ENCODE measurements at places on chromosomes 7 and 10.
A peak's percentile ranks its signal among the peaks of the same experiment; 100 is the strongest.

GRCh38 chr7:110170841-110171240, 920.1 kb upstream of the LRRN3 start:
- no peak for DNase-seq

GRCh38 chr10:60374836-60375235, 14.8 kb downstream of the ANK3 start:
- DNase-seq, result no peak

- DNase-seq, result no peak
These were observed 120.3 kb downstream of the NRP1 start for GRCh38 chr10:33214174-33214573.

GRCh38 chr10:98086837-98087708, 47.4 kb upstream of the R3HCC1L start:
- no peak for DNase-seq

DNA sequence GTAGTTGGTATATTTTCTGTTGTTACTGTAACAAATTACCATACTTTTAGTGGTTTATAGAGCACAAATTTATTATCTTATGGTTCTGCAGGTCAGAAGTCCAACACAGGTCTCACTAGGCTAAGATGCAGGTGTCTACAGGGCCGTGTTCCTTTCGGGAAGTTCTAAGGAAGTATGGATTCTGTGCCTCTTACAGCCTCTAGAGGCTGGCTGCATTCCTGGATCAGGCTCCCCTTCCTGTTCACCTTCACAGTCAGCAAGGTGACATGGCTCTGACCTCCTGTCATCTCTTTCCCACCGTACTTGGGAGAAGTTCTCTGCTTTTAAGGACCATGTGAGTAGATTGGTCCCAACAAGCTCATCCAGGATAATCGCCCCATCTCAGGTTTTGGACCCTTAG, 37.3 kb downstream of the BMPR1A start:
- no peak for DNase-seq

GRCh38 chr7:157497744-157498651, 161.2 kb downstream of the DNAJB6 start:
- DNase-seq, result peak; percentile 14

- DNase-seq, result no peak
These were observed 25.6 kb downstream of the STYXL1 start for GRCh38 chr7:76022026-76022780.

DNA sequence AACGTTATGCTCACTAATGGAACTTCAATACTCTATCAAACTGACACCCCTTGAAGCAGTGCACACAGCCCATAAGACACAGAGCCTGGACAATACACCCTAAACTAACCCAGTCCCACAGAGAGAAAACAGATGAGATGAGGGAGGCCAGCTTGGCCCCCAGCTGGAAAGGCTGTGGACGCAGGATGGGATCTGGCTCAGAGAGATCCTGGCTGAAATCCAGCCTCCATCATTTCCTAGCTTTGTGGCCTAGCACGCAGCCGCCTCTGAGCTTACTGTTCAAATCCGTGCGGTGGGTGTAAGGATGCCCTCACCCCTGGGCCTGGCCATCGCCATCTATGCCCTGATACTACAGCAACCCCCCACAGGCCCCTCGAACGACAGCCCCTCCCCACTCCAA, 32.7 kb downstream of the SNX8 start:
- no peak for DNase-seq

GRCh38 chr10:11024596-11024995, 6.9 kb downstream of the CELF2 start:
- DNase-seq, result no peak

GRCh38 chr10:8273749-8274148, 219.3 kb downstream of the GATA3 start:
- no peak for DNase-seq

- DNase-seq, result no peak
These were observed 700.5 kb downstream of the GRID1 start for GRCh38 chr10:85666102-85666501.

- no peak for DNase-seq
These were observed 101.3 kb downstream of the KAT6B start for GRCh38 chr10:74927701-74928100.

DNA sequence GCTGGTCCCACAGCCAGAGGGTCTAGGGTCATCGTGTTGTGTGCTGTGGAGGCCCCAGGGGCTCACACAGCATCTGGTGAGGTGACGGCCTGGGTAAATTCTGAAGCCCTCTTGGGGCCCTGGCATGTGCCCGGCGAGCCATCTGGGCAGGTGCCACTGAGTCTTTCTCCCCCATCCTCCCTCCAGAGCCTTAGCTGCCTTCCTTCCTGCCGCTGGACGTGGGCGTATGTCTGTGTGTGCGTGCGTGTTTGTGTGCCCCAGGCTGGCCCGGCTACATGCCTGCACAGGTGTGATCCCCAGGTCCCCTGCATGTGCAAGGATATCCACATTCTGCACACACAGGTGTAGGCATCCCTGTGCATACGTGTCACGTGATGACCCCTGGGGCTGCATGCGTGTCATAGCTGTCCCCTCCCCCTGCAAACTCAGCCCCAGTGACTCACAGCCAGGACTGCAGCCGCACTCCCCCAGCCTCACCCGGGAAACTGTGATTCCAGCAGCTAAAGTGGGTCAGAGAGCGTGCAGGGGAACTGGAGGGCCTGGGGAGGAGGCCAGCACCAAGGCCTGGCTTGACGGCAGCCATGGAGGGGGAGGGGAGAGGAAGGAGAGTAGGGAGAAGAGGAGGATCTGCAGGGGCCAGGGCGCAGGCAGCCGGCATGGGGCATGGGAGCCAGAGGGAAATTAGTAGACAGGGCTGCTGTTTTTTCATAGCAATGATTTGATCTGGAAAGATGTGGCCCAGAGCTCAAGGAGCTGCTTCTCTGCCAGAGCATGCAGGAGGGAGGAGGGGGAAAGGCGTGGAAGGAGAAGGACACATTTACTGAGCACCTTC, 46.4 kb downstream of the ELFN1 start:
- no peak for DNase-seq

GRCh38 chr10:69855346-69856111, 53.8 kb downstream of the COL13A1 start:
- DNase-seq, result no peak

DNA sequence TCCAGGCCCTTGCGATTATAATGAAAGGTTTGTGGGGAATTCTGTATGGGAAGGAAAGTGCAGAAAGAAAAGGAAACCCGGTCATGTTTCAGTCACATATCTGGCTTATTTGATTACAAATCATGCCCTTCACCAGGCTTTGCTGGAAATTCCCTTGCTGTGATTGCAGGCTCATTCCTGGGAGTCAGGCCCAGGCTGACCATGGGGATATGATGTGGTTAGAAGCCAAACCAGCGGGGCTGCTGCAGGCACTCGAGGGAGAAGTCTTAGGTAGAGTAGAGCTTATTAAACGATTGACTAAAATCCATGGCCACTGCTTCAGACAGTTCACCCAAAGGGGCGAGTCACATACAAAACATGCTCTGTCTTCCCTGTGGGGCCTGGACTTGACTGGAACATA, 16.2 kb downstream of the PKD1L1 start:
- DNase-seq, result no peak

DNA sequence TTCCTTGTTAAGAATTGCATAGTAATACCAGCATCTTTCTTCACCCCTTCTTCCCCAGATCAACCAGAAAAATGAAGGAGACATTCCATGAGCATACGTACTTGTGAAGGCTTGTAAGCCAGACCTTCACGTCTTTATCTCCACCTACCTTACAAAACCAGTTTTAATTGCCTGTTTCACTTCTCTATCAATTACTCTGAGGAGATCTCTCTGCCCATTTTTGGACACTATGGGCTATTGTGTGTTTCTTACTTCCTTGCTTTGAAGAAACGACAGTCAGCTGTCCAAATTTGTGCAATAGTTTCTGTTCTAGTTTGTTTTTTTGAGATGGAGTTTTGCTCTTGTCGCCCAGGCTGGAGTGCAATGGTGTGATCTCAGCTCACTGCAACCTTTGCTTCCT, 349.7 kb upstream of the MBL2 start:
- DNase-seq, result no peak

GRCh38 chr10:26481914-26482550, 43.9 kb downstream of the APBB1IP start:
- no peak for DNase-seq

GRCh38 chr10:1212571-1213141, 156.5 kb downstream of the WDR37 start:
- no peak for DNase-seq

GRCh38 chr10:62048919-62049623, 147.6 kb downstream of the ARID5B start:
- peak; percentile 59 for DNase-seq

DNA sequence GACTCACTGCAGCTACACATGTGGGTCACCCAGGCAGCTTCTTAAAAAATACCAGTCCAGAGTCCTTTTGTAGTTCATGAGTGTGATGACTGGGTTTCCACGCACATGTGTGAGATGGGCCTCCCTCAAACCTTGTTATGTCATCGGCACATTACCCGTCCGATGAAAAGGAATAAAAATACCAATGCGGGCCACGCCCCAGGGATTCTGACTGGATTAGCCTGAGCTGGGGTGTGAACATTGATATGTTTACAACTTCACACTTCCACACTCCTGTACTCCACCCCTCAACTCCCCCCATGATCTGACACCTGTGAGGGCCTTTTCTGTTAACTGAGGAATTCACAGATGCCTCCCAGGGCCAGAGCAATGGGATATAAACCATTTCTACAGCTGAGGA, 6.2 kb downstream of the SLC29A3 start:
- no peak for DNase-seq

Measured in H1 (cell line).